ENCODE measurements at places on chromosomes 13 and 19.
A peak's percentile ranks its signal among the peaks of the same experiment; 100 is the strongest.

DNA sequence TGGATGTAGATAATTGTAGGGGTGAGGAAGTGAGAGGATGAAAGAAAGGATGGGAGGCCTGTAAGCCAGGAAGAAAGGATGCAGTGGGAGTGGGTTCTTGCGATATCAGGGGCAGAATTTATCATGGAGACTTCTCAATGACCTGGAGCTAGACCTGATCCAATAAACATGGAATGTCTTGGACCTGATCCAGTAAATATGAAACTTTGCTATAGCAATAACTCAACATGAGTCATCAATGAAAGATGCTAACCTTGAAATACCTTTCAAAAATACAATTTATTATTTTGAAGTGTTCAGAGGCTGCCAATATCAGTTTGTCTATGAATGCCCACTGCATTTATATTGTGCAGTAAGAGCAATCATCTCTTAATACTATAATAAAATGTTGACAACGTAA, 279.5 kb downstream of the POU4F1 start:
- DNase-seq = no peak

DNA sequence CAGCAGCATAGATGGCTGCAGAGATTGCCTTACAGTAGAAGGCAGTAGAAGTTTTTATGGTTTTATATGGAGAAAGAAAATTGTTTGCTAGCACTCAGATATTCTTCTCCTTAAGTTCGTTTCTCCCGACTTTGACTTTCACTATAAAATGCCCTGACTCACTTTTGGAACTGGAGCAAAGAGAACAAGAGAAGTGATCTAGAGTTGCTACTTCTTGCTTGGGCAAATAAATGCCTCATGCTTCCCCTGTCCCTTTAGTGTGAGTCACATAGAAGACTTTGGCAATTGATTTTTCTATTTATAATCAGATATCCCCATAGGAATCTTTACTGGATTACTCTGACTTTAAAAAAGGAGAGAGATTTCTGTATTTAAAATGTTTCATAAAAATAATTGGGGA, 46.9 kb downstream of the ITGBL1 start:
- no peak for DNase-seq

DNA sequence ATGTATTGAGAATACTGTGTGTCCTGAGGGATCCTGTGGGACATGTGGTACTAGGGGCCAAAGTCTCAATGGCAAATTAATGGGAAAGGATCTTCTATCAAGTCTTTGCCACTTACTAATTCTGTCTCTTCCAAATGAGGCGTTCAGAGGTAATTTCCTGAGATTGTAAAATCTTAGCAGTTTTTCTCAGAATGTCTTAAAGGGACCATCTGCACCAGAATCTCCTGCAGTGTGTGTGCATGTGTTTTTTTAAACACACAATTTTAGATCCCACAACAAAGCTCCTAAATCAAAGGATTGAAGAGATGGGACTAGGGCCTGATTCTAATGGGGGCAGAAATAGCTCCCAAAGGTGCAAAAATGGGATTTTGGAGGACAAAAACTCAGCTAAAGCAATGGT, 78.2 kb downstream of the MYO16 start:
- no peak for DNase-seq

- DNase-seq = no peak
Observed at GRCh38 chr13:49569993-49570689, 15.2 kb downstream of the RCBTB1 start.

DNA sequence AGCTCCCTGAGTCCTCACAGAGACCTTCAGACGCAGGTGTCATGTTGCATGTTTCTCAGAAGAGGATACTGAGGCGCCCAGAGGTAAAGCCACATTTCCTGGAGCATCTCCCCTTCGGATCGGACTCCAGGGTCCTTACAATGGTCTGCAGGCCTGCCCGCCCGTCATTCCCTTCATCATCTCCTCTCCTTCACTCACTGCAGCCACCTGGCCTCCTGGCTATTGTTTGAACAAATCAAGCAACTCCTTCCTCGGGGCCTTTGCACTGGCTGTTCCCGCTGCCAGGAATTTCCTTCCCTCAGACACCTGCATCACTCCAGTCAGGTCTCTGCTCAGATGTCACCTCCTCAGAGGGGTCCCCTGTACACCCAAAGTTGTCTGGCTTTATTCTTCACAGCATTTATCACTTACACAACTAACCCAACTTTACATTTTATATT, 20.3 kb downstream of the CEACAM16 start:
- no peak for DNase-seq

GRCh38 chr13:111177081-111177711, 62.1 kb downstream of the ARHGEF7 start:
- peak; percentile 72 for DNase-seq

GRCh38 chr13:23788459-23788858, 100.7 kb downstream of the MIPEP start:
- DNase-seq = no peak

DNA sequence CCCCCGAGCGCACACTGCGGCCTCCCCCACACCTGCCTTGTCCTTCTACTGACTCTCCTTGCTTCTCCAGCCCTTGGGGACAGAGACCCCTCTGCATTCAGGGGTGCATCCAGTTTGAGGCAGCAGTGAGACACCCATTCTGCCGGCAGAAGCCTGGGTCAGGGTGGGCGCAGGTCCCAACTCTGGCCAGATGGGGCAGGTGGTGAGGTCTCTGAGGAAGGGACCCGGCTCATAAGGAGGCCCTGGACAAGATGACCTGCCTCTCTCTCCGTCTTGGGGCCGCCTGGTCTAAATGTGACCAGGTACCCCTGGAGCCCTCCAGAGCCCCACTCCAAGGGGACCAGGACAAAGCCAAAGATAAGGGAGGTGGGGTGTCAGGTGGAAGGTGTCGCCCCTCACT, 6.1 kb downstream of the CHERP start:
- DNase-seq = no peak

DNA sequence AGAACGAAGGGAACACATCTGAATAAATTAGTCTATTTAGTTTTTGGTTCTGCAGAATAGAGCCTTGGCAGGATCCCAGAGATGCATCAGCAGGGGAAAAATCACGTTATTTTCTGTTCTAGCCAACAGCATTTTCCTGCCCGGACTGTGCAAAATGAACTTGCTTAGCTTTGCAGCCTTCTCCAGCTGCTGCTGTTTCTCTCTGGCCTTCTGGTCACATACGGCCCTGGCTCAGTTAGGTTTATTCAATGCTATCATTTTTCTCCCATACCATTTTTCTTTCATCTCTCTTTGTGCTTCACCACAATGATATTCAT, 110.4 kb upstream of the KL start:
- no peak for DNase-seq

DNA sequence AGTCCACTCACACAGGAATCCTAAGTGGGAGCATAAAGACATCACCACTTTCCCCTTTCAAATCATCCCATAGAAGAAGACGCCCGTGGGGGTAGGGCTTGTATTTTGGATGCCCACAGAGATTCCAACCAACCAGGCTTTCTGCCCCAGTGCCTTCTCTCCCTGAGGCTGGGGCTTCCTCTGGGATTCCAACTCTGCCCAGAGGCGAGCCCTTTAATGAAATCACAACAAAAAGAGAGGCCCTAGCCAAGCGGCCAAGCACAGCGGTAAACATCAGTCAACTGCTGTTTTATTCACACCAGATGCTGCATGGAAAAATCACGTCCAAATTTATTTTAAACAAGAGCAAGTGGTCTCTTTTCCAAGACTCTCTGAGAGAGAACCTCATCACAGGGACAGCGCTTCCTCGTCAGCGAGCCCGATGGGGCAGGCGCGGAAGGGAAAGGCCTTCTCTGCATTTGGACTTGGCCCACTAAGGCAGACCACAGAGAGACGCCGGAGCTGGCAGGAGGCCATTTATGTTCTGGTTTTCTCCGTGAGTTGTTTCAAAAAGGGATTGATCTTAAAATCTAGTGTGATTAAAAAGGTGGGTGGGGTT, 31.5 kb downstream of the ADPRHL1 start:
- no peak for DNase-seq

DNA sequence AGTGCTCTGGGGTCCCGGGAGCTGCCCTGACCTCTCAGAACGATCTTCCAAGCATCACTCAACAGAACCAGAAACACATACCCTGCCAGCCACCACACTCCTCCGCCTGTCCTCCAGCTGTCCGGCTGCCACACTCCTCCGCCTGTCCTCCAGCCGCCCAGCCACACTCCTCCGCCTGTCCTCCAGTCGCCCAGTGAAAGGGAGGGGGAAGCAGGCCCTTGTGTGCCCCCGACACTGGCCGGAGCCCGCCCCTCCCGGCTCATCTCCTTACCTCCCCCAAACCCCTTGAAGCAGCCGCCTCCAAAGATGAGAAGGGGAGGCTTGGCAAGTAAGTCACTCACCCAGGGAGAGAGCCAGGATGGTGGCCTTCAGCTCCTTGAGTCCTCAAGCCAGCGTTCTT, 40.2 kb downstream of the STK24 start:
- DNase-seq = no peak

DNA sequence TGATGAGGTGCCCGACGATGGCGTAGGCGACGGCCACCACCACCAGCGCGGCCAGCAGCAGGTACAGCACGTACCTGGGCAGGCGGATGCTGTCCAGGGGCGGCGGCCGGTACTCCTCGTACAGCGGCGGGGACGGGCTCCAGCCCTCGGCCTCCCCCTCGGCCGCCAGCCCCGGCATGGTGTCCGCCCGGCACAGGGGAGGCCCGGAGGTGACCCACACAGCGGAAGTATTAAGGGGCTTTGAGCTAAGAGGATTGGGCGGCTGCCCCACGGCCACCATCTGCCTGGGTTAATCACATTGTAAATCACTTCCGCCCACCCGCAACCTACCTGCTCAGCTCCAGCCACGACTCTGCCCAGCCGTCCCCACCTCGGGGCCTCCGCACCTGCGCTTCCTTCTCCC, at the start of gene SMIM44:
Gene SMIM44 (minus strand): TSS at position 216 of the 403 bp plus-strand sequence. CDS start 38 bp downstream, at position 178.
- DNase-seq = no peak

DNA sequence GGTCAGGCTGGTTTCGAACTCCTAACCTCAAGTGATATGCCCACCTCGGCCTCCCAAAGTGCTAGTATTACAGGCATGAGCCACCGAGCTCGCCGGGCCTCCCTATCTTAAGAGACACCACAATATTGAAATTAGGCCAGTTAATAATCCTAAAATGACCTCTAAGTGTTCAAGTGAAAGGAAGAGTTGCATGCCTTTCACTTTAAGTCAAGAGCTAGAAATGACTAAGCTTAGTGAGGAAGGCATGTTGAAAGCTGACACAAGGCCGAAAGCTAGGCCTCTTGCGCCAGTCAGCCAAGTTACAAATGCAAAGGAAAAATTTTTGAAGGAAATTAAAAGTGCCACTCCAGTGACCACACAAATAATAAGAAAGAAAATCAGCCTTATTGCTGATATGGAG, 144.5 kb upstream of the FNDC3A start:
- DNase-seq = no peak

GRCh38 chr19:40239415-40240226, 13.1 kb upstream of the CCNP start:
- no peak for DNase-seq

GRCh38 chr19:843836-844545, 3.2 kb downstream of the PRTN3 start:
- DNase-seq = no peak

- DNase-seq = no peak
Observed at GRCh38 chr13:71517004-71517403, 350.0 kb downstream of the DACH1 start.

DNA sequence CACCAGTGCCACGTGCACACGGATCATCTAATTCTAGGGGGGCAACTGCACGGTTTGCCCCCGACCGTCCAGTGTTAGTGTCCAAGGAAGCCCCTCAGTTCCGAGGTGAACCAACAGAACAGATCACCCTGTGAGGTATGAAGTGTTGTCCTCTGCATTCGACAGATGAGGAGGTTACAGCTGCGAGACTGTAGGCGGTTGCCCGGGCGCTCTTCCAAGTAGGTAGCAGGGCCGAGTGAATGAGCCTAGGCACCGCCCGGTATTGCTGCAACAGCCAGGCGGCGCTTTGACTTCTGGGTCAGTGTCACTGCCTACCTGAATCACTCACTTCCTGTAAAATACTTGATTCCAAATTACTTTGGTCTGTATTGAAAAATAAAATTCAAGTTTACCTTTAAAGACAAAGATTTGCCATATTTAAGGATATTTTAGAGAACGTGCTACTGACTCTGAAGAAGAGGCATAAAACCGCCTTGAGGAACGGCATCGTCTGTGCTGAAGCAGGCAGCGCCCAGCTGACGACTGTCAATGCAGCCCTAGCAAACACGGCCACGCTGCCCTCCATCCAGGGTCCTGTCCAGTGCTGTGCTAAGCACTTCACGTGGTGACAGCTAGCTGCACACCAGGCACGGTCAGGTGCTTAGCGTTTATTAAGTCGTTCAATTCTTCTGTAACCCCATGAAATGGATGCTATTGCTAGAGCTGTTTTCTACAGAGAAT, 19.3 kb upstream of the RASA3 start:
- DNase-seq = no peak

DNA sequence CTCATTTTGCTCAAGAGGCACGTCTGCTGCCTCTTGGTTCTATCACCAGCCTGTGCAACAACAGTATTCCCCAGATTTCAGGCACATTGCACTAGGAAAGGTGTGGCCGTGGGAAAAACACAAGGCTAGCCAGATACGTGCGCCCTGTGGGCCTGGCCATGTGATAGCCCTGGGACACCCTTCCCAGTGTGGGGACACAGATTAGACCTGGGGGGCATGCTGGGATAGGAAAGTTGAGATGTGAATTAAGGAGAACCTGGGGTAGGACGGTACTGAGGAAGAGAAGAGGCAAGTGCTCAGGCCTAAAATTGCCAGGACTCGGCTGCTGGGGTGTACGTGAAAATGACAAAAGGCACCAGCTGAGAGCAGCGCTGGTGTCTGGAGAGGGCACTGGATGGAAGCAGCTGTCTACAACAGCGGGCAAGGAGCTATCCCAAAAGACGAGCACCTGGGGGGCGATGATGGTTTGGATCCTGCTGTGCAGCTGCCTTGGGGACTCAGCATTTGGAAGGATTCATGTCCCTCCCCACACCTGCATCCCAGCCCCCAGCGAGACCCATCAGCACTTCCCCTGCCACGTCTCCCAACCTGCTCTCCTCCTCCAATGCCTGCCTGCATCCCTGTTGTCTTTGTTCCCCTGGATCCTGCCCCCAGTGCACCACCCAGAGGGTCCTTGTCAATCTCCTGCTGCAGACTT, 54.3 kb downstream of the GGACT start:
- no peak for DNase-seq

- no peak for DNase-seq
Observed at GRCh38 chr13:66200555-66200954, 1029.6 kb downstream of the PCDH9 start.

- no peak for DNase-seq
Observed at GRCh38 chr19:38912600-38913514, 871 bp upstream of the CCER2 start.
